ENCODE measurements at places on chromosomes 2 and 18.

DNA sequence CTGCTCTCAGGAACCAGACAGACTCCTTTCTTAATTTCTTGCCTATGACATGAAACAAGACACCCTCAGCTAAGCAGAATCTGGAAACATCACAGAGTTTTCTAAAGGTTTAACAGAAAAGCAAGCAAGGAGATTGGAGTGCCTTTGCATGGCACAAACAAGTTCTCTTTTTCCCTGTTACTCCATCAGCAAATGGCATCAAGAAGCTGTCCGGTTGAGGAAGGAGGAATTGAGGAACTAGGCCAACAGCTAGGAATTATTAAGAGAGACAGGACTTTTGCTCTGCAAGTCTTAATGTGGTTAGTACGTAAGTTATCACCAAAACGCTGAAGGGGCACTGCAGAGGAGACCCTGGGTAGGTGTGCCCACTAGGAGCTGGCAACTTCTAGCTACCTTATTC lies 53.2 kb downstream of the NEB start:
- no peak overlapping the region for H3K27ac ChIP-seq
- H3K27me3 ChIP-seq: no peaks in the 10 kb centered on the region
- DNase-seq: no peak
- H3K36me3 ChIP-seq: no peaks in the 10 kb centered on the region

DNA sequence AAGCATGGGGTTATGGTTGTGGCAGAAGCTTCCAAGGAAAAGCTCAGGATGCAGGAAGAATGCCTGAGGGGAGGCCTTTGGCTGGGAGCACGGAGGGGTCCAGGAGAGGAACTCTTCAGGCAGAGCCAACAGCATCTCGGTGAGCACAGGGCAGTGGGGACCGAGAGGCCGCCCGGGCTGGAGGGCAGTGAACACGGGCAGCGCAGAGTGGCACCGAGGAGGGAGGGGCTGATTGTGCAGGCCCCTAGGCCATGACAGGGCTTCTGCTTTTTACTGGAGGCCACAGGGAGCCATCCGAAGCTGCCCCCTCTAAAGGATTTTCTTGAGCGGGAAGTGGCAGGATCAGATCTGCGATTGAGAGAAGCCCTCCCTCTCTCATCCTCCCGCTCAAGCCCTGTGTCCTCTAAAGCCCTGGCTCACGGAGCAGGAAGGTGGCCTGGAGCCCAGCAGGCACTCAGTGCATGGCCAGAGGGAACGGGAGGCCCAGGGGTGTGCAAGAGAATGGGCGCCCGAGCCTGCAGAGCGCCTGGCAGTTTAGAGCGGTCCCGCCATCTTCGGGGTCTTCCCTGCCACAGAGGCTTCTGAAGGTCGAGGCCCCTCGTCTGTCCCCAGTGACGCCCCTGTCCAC lies 110.0 kb upstream of the STON1 start:
- no peak for DNase-seq
- H3K27ac ChIP-seq: no peak overlapping the region
- no peak overlapping the region for H3K4me3 ChIP-seq
- no peaks in the 10 kb centered on the region for H3K36me3 ChIP-seq
- no peaks in the 10 kb centered on the region for H3K27me3 ChIP-seq

- no peak for DNase-seq
- H3K27ac ChIP-seq: peak overlapping the region; percentile 60
- peaks cover 15% of the 10 kb centered on the region for H3K4me1 ChIP-seq
- no peaks in the 10 kb centered on the region for H3K36me3 ChIP-seq
Observed at GRCh38 chr2:31319406-31320175, 85.6 kb downstream of the EHD3 start.

- DNase-seq: no peak
- H3K36me3 ChIP-seq: no peaks in the 10 kb centered on the region
- peaks cover 73% of the 10 kb centered on the region for H3K4me1 ChIP-seq
- peak overlapping the region; percentile 97 for H3K4me3 ChIP-seq
- peak overlapping the region; percentile 95 for H3K27ac ChIP-seq
- H3K27me3 ChIP-seq: no peaks in the 10 kb centered on the region
Observed at GRCh38 chr2:105399207-105399861, 483 bp upstream of the FHL2 start.

GRCh38 chr2:97267411-97268074 lies 154.6 kb downstream of the ANKRD36 start:
- no peaks in the 10 kb centered on the region for H3K27me3 ChIP-seq
- H3K36me3 ChIP-seq: no peaks in the 10 kb centered on the region
- no peak overlapping the region for H3K27ac ChIP-seq
- H3K4me1 ChIP-seq: no peaks in the 10 kb centered on the region

DNA sequence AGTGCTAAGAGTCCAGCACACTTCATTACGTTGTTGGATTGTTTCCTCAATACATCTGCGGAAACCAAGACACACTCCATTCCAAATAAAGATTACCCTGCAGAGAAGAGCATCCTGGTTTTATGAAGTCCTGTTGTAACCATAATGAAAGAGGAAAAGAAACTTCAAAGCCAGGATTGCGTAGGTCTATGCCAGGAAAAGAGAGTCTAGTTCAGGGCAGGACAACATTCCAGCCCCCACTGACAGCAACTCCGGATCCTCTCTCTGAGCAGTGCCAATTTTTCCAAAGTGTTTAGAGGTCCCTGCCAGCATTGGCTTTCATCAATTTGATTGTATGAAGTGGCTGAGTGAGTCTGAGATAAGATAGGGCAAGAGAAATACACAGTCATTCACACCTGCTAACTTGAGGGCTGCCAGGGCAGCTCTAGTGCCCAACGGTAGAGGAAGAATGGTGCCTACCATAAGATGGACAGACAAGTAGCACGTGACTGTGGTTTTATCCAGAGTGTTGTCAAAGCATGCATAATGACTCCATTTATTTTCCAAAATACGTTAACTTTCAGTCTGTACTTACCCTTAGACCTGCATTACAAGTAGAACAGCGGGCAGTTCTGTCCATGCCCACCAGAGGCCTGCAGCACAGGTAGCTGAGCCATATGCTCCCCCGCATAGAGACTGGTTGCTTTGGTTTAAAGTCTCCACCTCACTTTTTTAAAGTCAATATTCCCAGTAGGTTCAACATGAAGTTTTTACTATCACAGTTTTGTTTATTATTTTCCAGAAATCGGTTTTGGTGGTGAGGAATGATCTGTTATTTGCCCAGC lies 23.7 kb downstream of the PIEZO2 start:
- no peak overlapping the region for H3K4me3 ChIP-seq
- no peaks in the 10 kb centered on the region for H3K4me1 ChIP-seq
- no peak for DNase-seq
- no peak overlapping the region for H3K27ac ChIP-seq

DNA sequence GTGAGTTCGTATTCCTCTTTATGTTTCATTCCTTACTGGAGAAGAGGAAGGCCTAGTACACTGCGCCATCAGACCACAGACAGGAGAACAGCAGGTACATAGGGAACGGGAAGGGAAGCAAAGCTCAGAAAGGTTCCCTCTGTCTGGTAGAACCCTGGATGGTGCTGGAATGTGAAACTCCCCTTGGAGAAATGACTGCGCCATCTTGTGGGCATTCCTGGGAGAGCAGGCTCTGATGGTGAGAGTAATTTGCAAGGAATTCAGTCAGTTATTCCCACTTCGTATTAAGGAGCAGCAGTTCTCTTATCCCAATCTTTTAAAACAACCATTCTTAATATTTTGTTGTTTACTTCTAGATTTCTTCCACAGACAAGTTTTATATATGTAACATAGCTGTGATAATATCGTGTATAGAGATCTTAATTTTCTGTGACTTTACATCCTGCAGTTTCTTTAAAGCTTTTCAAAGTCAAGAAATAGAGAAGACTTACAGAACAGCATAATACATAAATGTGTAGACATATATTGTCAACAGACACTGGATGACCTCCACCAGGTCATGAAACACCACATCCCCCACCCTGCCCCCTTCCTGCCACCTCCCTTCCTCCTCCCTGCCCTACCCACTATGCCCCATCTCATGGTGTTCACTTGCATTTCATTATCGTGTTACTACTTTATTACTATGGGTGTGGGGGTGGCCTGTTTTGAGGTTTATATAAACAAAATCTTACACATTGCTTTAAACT lies 83.9 kb downstream of the ARHGEF4 start:
- no peaks in the 10 kb centered on the region for H3K27me3 ChIP-seq
- H3K27ac ChIP-seq: no peak overlapping the region
- no peak overlapping the region for H3K4me3 ChIP-seq
- no peaks in the 10 kb centered on the region for H3K36me3 ChIP-seq
- DNase-seq: no peak

DNA sequence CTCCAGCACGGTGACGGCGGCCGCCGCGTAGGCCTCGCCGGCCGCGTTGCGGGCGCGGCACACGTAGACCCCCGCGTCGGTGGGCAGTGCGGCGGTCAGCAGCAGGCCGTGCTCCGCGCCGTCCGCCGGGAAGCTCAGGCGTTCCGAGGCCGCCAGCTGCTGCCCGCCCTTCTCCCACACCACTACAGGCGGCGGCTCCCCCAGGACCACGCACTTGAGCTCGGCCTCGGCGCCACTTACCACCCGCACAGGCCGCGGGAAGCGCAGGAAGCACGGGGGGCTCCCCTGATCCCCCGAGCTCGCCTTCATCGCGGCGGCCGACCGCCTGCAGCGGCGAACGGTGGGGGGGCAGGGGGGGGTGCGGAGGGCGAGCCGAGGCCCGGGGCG lies 422 bp downstream of the OBSL1 start:
- DNase-seq: no peak
- no peaks in the 10 kb centered on the region for H3K27me3 ChIP-seq
- peaks cover 21% of the 10 kb centered on the region for H3K36me3 ChIP-seq

DNA sequence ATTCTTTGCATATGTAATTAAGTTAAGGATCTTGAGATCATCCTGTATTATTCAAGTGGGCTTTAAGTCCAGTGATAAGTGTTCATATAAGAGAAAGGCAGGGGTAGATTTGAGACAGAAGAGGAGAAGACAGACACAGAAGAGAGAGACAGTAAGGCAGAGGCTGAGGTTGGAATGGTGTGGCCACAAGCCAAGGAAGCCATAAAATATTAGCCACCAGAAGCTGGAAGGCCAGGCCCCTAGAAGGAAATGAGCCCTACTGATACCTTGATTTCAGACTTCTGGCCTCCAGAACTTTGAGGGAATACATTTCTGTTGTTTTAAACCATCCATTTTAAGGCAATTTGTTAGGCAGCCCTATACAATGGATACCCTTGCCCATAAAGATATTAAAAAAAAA lies 66.9 kb upstream of the DLX2 start:
- no peak overlapping the region for H3K27ac ChIP-seq
- no peaks in the 10 kb centered on the region for H3K27me3 ChIP-seq
- H3K4me3 ChIP-seq: no peak overlapping the region
- H3K36me3 ChIP-seq: no peaks in the 10 kb centered on the region
- peaks cover 48% of the 10 kb centered on the region for H3K4me1 ChIP-seq
- DNase-seq: no peak

GRCh38 chr2:239745386-239746227 lies 279.5 kb downstream of the NDUFA10 start:
- no peak overlapping the region for H3K27ac ChIP-seq
- H3K4me1 ChIP-seq: no peaks in the 10 kb centered on the region
- no peaks in the 10 kb centered on the region for H3K36me3 ChIP-seq

- H3K4me1 ChIP-seq: no peaks in the 10 kb centered on the region
- no peaks in the 10 kb centered on the region for H3K27me3 ChIP-seq
- no peaks in the 10 kb centered on the region for H3K36me3 ChIP-seq
- no peak overlapping the region for H3K4me3 ChIP-seq
- H3K27ac ChIP-seq: no peak overlapping the region
Observed at GRCh38 chr2:229486673-229487072, 215.6 kb upstream of the PID1 start.

DNA sequence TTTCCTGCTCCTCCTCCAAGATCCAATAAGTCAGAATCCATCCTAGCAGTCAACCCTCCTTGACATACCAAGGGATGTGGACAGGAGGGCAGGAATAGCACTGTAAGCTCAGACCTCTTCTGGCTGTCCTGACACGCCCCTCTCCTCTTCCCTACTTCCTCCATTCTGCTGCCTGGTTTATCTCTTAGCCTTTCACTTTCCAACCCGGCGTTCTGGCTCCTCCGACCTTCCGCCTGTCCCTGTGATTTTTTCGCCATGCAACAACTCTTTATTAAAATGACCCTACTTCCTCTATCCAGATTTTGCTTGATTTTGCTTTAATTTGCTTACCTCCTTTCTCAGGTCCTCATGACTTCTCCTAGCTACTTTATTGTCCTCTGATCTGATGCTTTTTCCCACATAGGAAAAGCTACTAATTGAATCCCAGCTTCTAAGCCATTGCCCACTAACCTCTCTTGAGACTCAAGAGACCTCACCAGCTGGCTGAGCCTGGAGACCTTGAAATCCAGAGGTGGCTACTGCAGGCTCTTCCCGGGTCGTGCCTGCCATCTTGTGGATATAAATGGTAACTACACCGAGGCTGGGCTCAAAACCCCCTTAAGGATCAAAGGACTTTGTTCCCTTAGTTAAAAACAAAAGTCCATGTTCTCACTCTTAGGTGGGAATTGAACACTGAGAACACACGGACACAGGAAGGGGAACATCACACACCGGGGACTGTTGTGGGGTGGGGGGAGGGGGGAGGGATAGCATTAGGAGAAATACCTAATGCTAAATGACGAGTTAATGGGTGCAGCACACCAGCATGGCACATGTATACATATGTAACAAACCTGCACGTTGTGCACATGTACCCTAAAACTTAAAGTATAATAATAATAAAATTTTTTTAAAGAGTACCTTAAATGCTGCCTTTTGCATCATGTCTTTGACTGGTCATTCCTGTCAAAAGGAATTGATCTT lies 139.4 kb downstream of the AKAIN1 start:
- H3K36me3 ChIP-seq: no peaks in the 10 kb centered on the region
- H3K4me3 ChIP-seq: no peak overlapping the region
- no peaks in the 10 kb centered on the region for H3K27me3 ChIP-seq
- no peak overlapping the region for H3K27ac ChIP-seq
- DNase-seq: no peak

DNA sequence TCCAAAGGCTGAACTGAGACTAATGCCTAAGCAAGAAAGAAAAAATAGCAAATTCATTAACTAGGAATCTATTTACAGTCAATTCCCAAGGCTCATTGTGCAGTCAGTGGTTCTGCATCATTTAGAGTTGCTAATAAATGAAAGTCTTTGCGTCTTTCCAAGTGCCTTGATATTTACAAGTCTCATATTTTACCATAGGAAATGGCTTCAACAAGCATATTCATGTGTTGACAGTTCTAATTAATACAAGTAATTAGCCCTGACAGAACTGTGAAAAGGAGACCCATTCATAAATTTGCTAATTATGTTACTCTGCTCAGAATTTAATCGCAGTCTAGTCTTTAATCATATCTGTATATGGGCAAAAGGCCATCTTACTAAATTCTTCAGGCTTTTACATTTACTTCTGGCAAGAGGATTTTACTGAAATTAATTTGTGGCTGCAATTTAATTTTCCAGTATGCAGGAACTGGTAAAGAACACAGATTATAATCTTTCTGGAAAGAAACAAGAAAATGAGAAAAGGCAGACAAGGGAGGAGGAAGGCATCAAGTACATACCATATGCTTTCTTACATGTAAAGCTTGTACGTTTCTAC lies 126.4 kb downstream of the RHBDD1 start:
- no peak for DNase-seq
- no peaks in the 10 kb centered on the region for H3K36me3 ChIP-seq
- H3K4me3 ChIP-seq: no peak overlapping the region
- no peaks in the 10 kb centered on the region for H3K4me1 ChIP-seq
- H3K27me3 ChIP-seq: no peaks in the 10 kb centered on the region
